ENCODE measurements at places on chromosomes 2 and 18.

DNA sequence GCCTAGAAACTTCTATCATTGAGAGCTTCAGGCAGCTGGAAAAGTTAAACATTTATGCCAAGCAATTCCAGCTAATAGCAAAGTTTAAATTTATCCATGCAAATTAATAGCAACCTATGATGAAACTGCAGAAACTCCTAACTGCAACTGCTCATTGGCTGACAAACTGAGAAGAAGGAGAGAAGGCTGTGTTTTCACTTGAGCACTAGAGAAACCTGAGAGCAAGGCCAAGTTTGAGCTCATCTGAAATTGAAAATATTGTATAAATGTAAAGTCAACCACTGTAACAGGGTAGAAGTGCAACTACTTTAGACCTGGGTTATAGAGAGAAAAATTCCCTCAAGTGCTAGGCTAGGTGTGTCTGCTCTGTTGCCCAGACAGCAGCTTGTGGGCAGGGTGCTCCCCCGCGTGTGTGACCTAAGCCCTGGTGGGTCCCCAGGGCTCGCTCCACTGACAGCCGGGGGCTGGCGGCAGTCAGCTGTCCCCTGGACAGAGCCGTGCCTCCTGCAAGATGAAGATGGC lies 50.2 kb downstream of the CABYR start:
- no peak for DNase-seq

GRCh38 chr2:73703675-73704074 lies 33.5 kb downstream of the TPRKB start:
- DNase-seq: no peak

GRCh38 chr18:63487676-63488075 lies 10.9 kb downstream of the SERPINB5 start:
- no peak for DNase-seq

DNA sequence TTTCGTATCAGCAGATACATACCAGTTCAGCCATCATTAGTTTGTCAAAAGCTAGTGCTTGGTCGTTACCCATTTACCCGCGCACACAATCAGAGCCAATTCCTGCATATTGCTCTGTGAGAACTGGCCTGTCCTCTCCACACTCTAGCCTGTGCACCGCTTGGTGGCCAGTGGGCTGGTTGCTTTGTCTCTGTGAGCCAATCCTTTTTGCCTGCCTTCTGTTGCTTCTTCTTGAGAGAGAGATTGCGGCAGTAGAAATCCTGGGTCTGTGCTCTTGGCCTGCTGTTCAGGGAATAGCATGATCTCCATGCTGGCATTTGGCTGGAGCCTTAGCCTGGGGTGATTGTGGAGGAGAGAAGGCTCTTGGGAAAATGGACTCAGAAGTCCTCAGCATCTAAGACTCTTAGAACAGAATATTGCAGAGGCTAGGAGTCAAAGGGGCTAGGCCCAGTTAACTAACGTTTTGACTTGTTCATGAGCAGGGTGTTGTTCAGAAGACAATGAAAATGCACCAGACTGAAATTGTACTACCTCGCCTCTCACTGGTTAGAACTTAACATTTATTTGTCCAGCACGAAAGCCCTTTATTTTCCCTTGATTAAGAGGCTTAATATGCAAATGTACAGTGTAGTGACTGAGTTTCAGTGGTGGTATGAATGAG lies 37.1 kb downstream of the MAP4K4 start:
- DNase-seq: no peak

DNA sequence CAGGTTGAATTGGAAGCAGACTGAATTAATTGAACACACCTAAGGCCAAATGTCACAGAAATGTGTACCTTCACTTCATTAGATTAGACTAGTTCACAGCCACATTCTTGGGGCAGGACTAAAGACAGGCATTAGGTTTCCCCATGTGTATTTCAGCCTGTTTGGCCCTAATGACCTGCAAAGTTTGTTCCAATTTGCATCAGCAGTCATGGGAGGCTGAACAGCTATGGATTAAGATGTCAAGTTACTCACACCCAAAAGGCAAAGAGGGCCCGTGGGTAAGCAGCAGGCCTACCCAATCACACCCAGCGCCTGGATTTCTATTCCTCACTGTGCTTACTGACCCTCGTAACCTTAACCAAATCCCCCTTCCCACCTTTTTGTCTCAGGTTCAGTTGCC lies 99.6 kb upstream of the RIOK3 start:
- DNase-seq: no peak

GRCh38 chr2:222708274-222708710 lies 36.8 kb downstream of the MOGAT1 start:
- peak; percentile 30 for DNase-seq

- DNase-seq: no peak
Measured at GRCh38 chr2:46983065-46983801, 67.6 kb upstream of the MCFD2 start.

GRCh38 chr2:190984595-190984994 lies 29.4 kb downstream of the STAT1 start:
- no peak for DNase-seq

DNA sequence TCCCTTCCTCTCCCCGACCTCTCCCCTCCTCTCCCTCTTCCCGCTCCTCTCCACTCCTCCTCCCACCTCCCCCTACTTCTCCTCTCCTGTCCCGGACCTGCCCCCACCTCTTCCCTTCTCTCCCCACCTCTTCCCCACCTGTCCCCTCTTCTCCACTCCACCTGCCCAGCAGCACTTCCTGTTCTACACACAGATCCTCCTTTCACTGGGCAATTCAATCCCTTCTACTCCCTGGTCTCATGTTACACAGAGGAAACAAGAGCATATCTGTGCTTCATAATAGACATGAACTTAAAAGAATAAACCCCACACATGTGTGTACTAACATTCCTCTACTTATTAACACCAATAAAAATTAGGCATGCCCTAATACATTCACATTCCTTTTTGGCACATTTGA lies 34.8 kb downstream of the TIMM21 start:
- peak; percentile 60 for DNase-seq

DNA sequence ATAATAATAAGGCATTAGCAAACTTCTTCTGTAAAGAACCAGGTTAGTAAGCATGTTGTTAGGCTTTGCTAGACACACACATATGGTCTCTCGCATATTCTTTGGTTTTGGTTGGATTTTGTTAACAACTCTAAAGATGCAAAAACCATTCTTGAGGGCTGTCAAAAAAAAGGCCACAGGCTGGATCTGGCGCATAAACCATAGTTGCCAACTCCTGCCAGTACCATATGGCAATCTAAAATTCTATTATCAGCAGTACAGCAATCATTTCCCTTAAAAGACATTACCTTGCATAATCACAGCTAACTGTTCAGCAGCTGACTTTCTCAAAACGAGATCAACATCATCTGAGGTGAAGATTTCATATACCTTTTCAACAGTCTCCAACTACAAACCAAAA lies 63.5 kb downstream of the RTTN start:
- DNase-seq: no peak
